ENCODE measurements at places on chromosomes 7 and 10. TPM values are rescaled to one million over a fixed set of nuclear protein-coding genes. Genes with fewer than 3 reads are reported as not detected.

SRRM3 gene
- not detected for total RNA-seq

FAM241B gene
- total RNA-seq: 9.9 TPM

GAD2 gene
- not detected for total RNA-seq

PSMC2 gene
- total RNA-seq: 170 TPM

DDC gene
- 1.1 TPM for total RNA-seq

CFAP43 gene
- total RNA-seq: not detected

TPST1 gene
- 3.0 TPM for total RNA-seq

HKDC1 gene
- total RNA-seq: 0.28 TPM

SHH gene
- total RNA-seq: not detected

MACC1 gene
- 0.14 TPM for total RNA-seq

WEE2 gene
- not detected for total RNA-seq

PON2 gene
- total RNA-seq: 3.5 TPM

PRSS37 gene
- not detected for total RNA-seq

RET gene
- not detected for total RNA-seq

PLPP4 gene
- total RNA-seq: not detected

LRIT1 gene
- not detected for total RNA-seq

PDE1C gene
- total RNA-seq: not detected

PRR15 gene
- not detected for total RNA-seq

TMEM176B gene
- not detected for total RNA-seq

ATP6V0E2 gene
- 64.0 TPM for total RNA-seq

FAM107B gene
- total RNA-seq: 203 TPM

MMD2 gene
- not detected for total RNA-seq

PDZD7 gene
- total RNA-seq: 0.66 TPM

ATP6V0A4 gene
- total RNA-seq: not detected

IFIT2 gene
- total RNA-seq: 37.0 TPM

FAM13C gene
- total RNA-seq: 0.21 TPM

CCNJ gene
- 6.8 TPM for total RNA-seq
